ENCODE measurements at places on chromosomes 2 and 18.

DNA sequence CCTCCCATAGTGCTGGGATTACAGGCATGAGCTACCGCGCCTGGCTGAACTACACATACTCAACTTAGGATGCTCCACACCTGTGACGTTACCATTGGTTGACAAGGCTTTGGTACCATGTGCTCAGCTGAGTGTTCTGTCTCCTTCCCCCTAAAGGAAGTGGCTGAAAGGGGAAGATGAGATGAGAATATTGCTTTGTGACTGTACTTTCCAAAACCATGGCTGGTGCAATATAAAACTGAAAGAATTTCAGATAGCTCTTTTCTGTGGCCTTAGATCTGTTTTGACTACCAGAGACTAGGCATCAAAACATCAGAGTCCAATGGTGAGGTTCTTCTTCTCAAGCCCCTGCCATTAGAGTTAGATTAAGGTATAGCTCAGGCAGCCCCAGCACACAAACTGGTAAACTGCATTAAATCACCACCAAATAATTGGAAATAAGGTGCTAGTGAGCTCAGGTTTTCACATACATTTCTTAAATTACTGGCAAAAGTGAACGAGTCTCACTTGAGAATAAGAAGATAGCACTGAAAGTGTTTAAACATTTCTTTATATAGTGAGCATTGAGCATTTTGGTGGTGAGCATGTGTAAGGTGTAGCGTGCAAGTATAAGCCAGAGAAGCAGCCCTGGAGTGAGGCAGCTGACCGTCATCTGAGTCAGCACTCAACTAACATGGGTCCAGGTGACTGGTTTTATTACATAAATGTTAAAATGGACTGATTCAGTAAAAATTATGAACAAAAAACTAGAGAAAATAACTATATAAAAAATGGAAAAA lies 113.5 kb upstream of the FZD5 start:
- DNase-seq, result no peak

DNA sequence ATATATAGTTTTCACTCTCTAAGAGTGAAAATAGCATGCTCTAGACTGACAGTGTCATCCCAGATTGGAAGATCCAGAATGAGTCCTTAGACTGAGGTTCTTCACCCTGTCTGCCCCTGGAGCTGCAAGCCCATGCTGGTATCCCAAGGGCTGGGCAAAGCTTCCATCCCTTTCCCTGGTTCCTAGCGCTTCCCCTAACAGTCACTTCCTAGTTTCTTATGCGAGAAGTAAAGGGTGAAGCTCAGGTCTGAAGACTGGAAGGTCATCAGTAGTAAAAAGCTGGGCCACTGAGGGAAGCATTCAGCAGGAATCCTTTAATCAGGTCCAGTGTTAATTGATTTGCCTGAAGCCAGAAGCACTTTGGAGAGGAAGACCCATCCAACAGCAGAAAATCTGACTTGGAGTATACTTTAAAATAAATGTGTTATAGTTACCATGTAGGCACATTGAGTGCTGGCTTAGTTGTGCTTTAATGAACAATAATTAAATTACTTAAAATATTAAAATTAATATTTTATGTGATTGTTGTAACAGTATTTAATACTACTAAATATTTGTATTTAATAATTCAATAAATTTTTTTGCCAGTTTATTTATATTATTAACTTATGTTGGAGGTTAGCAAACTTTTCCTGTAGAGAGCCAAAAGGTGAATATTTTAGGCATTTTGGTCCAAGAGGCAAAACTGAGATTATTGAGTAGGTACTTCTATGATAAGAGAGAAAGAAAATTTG lies 237.9 kb downstream of the FHOD3 start:
- DNase-seq, result no peak

GRCh38 chr18:13611601-13612195 lies 114.7 kb downstream of the FAM210A start:
- no peak for DNase-seq

DNA sequence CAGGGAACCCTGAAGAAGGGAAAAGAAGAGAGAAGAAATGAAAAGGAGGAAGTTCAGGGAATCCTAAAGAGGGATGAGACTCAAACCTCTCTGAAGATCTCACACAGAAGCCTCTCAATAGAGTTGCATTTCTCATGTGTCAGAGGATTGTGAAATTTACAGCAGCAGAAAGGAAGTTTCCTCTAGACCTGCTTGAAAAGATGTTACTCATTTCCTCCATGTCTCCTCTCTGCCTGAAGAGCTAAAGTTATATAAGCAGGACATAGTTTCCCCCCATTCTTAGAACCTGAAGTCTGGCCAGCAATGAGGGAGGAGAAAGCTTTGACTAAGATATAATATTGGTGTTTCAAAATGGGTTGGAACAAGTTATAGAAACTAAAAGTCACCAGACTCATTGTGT lies 1155.6 kb downstream of the LRP1B start:
- DNase-seq, result no peak

DNA sequence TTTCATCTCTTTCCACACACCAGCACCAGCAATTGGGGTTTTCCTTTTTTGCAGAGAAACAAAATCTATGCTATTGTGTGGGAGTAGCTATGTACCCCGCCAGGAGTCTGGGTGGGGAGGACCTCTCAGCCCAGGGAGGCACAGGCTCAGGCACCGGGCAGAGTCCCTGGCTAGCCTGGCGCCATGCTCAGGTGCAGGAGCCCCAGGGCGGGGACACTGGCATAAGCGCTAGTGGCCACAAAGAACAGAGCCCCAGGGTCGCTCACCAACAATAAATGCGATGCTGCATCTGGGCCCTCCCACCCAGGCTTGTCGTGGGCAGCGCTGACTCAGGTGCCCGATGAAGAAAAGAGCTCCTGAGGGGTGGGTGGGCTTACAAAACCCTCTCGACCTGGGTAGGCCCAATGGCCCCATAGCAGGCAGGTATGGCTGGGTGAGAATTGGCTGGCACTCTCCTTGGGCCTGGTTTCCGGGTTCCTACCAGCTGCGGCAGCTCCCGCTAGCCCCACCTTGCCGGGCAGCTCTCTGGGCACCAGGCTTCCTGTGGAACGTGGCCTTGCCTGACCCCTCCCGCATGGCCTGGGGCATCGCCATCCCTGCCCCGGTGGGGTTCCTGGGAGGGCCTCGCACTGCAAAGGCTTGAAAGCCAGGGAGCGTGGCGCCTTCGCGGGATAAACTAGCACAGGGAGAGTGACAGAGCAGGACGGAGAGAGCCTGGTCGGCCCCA lies 31.8 kb upstream of the COL6A3 start:
- DNase-seq, result no peak

GRCh38 chr2:96838345-96839292 lies 5.2 kb downstream of the ANKRD23 start:
- DNase-seq, result no peak

GRCh38 chr2:240998706-240998994 lies 232 bp downstream of the SNED1 start:
- no peak for DNase-seq

- DNase-seq, result no peak
These were observed 739.3 kb upstream of the GCFC2 start for GRCh38 chr2:76450024-76450475.

- no peak for DNase-seq
These were observed 33.3 kb downstream of the CFLAR start for GRCh38 chr2:201149064-201149820.

GRCh38 chr18:51425889-51426288 lies 228.4 kb upstream of the MEX3C start:
- no peak for DNase-seq

DNA sequence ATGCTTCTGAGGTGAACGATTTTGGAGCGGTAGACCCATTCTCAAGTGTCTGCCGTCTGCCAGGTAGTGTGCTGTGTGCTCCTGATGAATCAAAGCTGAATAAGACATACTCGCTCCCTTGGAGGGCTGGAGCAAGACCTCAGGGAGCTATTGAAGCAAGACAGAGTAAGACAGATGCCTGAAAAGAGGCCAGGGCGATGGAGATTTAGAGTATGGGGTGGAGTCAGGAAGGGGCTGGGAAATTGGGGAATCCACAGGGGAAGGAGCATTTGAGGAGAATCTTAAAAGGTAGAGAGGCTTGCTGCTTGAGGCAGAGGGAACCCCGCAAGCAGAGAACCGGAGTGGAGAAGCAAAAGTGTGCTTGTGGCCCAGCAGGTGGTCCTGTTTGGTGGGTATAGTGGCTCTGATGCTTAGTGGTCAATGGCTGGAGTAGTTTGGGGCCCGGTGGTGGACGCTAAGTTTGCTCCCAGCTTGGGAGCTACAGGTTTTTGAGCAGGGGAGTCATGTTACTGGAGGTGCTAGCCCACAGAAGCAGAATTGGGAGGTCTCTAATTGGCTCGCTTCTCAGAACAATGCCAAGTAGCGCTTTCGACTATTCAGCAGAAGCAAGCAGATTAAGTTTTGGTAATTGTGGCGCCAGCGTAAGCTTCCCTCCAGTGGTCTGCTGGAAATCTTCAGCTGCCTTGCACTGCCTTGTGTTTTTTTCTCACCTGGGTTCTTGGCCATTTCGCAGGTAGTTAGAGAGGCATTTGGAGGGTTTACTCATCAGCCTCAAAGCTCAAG lies 2.0 kb downstream of the CNNM4 start:
- DNase-seq, result no peak

DNA sequence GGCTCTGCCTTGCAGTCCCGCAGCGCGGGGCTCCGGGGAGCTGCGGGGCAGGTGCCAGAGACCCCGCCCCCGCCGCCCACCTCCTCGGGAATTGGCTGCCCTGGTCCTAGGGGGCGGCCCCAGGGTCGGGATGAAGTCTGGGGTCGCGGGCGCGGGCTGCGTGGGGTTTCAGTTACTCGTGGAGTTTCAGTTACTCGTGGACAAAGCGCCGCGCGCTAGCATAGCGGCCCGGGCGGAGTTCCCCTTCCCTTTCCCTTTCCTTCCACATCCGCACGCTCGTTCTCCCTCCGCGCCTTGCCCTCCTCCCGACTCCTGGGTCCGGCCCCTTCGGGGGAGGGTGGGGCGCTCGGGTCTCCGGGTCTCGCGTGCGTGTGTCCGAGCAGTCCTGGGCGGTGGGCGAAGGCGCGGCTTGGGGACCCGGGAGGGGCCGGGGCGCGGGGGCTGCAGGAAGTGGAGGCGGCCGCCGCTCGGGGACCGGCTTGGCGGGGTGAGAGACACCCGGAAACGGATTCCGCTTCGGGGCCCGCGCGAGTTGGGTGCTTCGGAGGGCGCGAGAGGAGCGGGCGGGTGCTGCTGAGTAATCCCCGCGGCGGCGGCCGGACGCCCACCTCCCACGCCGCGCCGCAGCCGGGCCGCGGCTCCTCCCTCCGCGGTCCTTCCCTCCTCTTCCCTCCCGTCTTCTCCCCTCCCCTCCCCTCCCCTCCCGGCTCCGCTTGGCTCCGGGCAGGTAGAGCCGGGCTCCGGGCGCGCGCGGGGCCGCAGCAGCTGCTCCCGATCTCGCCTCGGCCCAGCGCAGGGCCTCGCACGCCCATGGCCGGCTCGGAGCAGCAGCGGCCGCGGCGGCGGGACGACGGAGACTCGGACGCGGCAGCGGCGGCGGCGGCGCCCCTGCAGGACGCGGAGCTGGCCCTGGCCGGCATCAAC lies at the start of gene TTC39C:
Gene TTC39C (plus strand): TSS at position 693 of the 924 bp plus-strand sequence. CDS start 118 bp downstream, at position 811.
- peak; percentile 68 for DNase-seq

- DNase-seq, result no peak
These were observed 7.4 kb downstream of the TWIST2 start for GRCh38 chr2:238855299-238855698.

DNA sequence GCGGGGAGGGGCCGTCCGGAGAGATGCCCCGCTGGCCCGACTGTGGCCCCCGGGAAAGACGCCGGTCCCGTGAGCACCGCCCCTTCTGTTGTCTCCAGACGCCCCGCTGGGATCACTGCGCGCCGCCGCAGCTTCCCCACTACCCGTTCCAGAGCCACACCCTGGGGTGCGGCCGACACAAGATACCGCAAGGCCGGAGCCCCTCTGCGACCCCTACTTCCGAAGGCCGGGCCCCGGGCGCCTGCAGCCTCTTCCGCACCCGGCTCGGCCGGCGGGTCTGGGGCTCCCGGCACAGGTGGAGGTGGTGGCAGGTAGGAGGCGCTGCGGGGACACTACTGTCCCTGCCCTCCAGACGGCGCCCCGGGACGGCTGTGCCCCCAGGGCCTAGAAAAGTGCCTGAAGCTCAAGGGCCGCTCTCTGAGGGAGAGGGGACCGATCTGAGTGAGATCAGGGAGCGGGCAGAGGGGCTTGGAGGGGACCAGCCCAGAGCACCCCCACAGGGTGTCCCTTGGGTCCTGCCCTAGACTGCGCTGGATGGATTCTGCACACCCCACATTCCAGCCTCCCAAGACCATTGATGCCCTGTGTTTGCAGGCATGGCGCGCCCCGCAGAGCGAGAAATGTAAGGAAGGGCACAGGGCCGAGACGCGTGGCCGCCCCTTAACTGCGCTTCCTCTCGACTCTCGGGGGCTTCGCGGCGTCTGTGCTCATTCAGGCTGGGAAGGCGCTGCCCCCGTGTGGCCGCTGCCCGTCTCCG lies 80.0 kb downstream of the GFPT1 start:
- peak; percentile 23 for DNase-seq

DNA sequence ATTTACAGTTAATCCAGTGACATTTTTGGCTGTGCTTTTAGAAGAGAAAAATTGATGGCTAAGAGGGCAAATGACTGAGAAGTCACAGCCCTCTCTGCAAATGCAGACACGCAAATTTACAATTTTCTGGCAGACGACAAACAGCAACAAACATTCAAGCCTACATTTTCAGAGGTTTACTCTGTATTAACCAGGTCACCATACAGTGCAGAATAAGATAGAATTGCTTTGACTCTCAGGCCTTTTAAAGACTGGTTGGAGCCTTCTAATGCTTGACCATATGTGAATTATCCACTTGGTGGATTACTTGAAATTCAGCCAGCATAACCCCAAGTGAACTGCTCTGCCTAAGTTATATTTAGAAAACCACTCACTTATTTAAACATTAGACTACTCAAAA lies 280.9 kb upstream of the STON1 start:
- DNase-seq, result no peak

GRCh38 chr2:17287183-17287582 lies 231.1 kb downstream of the RAD51AP2 start:
- DNase-seq, result no peak

- no peak for DNase-seq
These were observed 138.9 kb upstream of the ASB18 start for GRCh38 chr2:236403125-236403524.

GRCh38 chr2:16554060-16554583 lies 111.5 kb downstream of the CYRIA start:
- DNase-seq, result no peak

DNA sequence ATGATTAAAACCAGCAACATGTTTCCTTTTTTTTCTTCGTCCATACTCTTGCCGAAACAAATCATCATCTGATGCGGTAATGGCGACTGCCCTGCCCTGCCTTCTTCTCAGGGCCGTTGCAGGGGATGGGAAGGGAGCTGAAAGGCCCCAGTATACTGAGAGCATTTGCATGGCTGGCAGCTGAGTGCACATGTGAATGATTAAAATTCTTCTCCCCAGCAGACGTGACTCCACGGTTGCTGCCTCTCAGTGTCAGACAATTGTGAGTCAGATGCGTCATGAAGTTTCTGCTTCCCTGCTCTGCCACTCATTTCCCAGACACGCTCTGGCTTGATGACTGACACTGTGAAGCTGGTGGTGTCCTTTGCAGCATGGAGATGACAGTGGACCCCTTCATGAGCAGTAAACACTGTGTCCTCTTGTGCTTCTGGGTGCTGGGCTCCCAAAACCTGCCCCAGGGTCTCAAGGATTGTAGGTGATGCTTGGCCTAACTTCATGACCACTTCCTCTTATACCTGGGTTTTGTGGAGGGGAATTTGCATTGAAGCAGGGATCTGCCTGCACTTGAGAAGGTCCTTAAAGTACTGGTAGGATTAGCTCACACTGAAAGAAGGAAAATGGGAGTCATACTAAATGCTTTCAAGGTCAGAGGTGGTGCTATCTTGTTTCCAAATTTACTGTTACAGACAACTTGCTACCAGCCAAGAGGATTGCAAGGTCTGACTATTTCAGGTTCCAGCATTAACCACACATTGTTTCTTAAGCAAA lies 222.5 kb upstream of the COPS8 start:
- no peak for DNase-seq

GRCh38 chr2:139142252-139142880 lies 362.2 kb upstream of the NXPH2 start:
- no peak for DNase-seq

Measured in stimulated activated CD8-positive, alpha-beta memory T cell treated with anti-CD3 and anti-CD28 coated beads, Interleukin-15, amount 100 ng/mL, for 24 hours (primary cell).